Hematopoietic multipotent progenitor cell treated with erythropoietin and hydrocortisone succinate and interleukin-3 and kit ligand, for 15 days (in vitro differentiated cells): ENCODE measurements at places on chromosomes 7 and 10.

- no peak for DNase-seq
These were observed 5.7 kb downstream of the GRID2IP start for GRCh38 chr7:6545398-6546126.

DNA sequence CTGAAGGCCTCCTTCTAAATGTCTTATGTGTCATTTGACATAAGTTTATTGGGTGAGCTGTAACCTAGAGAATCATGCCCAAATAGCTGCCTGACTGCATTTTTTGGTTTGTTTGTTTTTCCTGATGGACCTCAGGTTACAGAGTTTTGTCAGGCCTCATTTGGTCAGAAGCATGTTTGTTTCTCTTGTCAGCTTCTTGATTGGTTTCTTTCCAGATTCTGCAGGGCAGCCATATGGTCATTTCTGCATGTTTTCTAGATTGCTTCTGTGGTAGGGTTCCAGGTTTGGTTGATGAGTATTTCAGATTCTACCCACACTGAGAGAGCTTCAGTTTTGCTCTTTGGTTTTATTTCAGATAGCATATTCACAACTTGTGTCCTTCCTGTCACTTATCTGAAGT lies 28.0 kb downstream of the GLCCI1 start:
- no peak for DNase-seq

- no peak for DNase-seq
These were observed 55.0 kb downstream of the C1GALT1 start for GRCh38 chr7:7237201-7237977.

- DNase-seq: no peak
These were observed 143.1 kb downstream of the PDE1C start for GRCh38 chr7:31926991-31927584.

DNA sequence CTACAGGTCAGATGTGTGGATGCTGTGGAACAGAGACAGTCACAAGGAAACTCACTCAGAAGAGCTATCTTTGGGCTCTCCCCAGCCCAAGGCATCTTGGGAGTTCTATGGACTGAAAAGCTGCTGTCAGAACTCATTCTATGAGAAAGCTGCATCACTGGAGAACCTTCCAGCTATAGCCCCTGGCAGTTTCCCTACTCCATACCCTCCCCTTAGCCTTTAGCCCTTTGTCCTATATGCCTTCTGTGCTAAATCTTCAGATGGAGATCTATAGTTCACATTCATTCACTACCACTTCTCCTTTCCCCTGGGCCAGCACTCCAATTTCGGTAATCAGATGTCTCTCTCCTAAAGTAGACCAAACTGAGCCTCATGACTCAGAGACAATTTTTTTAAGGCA lies 6.9 kb downstream of the WNT8B start:
- no peak for DNase-seq

DNA sequence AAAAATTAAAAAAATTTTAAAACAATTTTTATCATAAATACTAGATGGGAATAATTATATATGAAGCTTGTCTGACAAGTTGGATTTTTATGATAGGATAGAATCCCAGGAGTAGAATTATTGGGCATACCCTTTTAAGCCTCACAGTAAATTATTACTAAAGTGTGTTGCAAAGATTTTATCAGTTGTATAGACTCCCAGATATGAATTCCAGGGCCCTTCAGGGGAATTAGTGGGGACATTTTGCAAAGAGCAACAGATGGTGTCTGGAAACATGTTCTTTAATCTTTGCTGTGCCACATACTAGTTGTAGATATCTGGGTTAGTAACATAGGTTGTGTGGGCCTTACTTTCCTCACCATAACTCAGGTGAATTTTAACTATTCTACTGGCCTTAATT lies 28.7 kb downstream of the ZEB1 start:
- no peak for DNase-seq

DNA sequence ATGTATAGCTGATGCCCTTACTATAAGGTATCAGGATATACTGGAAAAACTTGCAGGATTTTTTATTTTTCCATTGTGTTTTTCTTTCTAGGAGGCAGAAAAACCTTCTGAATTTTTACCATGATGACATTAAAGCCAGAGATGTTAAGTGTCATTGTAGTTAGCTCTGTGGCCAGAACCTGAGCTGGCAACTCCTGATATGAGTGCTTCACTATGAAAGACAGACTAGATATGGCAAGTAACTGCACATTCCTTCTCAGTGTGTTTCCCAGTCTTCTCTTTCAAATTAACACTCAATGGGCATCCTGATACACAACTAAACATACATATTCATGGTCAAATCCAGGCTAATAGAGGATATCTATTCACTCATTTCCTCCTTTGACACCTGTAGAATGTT lies 166.2 kb downstream of the CTTNBP2 start:
- DNase-seq: no peak

GRCh38 chr10:35434533-35434932 lies 98.2 kb downstream of the CCNY start:
- no peak for DNase-seq

- DNase-seq: peak; percentile 25
These were observed 68.1 kb upstream of the GSDME start for GRCh38 chr7:24825381-24825794.

GRCh38 chr7:132169730-132170129 lies 406.5 kb downstream of the PLXNA4 start:
- no peak for DNase-seq

GRCh38 chr10:17128261-17128660 lies 1.4 kb downstream of the CUBN start:
- no peak for DNase-seq

GRCh38 chr10:80205477-80206276 lies at the start of gene ANXA11:
TSS of gene ANXA11 (minus strand) at chr10:80205537. CDS start at chr10:80172861, 32,676 bp downstream.
- DNase-seq: peak; percentile 74

- no peak for DNase-seq
These were observed 145.0 kb upstream of the CALCR start for GRCh38 chr7:93719546-93719945.

DNA sequence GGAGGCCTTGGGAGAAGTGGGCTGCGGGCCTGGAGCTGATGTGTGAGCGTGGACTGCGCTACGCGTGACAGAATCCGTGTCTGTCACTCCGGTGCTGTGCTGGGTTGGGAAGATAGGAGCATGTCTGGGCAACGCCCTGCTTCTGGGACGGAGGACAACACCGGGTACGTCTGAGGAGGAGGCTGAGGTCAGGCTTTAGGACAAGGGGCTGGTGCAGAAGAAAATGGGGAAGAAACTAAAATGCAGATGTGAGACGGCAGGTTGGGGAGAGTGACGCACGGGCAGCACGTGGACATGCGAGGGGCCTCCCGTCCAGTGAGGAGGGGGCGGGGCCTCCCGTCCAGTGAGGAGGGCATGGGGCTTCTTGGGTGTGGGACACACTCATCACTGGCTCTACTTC lies 207.4 kb downstream of the DNAJB6 start:
- no peak for DNase-seq

DNA sequence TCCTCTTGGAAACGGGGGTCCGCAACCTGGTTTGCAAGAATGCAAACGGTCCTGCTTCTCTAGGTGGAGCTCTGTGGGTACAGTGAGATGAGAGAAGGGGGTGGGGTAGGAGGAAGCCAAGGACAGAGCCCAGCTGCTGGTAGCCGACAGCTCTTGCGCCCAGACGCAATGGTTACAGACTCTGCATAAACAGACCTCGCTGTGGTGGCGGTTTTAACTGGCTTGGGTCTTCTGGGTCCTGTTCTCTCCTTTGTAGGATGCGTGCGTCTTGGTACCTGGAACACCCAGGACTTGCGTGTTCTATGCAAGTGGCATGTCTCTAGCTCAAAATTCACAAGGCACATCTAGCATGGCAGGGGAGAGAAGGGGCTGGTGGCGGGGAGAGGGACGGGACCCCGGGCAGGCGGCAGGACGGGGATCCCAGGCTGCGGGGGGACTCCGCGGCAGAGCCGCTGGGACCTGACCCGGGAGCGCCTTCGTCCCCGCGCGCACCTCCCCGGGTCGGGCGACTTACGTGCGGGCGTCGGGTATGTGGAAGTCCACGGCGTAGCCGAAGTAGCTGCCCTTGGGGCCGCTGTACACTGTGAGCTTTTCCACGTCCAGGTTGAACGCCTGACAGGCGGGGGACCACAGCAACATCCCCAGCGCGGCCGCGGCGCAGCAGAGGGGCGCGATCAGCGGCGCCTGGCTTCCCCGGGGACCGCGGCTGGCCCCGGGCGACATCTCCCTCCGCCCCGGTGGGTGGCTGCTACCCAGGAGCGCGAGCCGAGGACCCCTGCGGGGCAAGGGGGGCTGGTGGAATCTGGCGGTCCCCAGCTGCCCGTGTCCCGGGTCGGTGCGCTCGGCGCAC lies 448 bp downstream of the ITGA8 start:
- DNase-seq: no peak

DNA sequence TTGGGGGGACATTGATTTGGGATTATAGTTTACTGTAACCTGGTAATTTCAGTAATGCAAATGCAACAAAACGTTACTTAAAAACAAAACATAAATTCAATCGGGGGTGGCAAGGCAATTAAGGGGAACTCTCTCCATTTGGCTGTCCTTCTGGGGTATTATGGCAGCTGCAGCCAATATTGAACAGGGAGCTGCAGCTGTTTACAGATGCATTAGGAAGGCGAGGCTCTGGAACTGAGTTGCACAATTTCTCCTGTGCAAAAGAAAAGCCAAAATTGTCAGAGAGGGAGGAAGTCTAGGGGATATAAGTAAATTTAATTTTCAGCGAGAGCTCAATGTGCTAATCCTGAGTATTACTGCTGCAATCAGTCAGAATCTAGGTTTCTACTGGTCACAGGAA lies 36.1 kb downstream of the NEUROD6 start:
- no peak for DNase-seq

DNA sequence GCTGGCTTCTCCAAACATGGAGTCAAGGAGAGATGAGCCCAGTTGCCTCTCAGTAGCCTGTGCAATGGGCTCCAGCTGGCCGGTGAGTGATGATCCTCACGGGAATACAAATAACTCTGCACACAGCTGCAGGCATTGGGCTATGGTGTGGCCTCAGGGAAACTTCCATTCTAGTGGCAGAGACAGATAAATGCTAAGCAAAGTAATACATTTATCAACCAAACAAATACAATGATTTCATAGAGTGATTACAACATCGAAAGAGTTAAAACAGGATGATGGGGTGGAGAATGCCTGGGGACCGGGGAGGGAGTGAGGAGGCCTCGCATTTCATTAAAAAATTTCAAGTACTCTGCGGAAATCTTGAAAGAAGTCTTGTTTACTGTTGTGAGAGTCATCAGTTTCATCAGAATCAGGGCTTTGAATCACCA lies 15.0 kb upstream of the AKR1B1 start:
- DNase-seq: no peak

DNA sequence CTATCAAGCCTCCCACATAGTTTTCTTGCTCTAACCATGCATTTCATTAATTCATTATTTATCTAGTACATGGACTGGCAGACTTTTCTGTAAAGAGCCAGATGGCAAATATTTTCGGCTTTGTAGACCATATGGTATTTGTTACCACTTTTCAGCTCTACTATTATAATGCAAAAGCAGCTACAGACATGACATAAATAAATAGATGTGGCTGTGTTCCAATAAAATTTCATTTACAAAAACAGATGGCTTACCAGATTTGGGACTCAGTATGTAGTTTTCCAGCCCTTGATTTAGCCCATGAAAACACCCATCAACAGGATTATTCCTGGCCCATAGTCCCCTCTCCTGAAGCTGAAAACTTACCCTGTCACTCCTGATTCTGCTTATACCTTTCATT lies 32.1 kb downstream of the PLCE1 start:
- no peak for DNase-seq

- no peak for DNase-seq
These were observed 76.9 kb upstream of the KMT2C start for GRCh38 chr7:152512706-152513105.

- no peak for DNase-seq
These were observed 103.8 kb downstream of the PDGFA start for GRCh38 chr7:415646-416525.

- DNase-seq: no peak
These were observed 30.4 kb upstream of the PPIF start for GRCh38 chr10:79316671-79317431.

DNA sequence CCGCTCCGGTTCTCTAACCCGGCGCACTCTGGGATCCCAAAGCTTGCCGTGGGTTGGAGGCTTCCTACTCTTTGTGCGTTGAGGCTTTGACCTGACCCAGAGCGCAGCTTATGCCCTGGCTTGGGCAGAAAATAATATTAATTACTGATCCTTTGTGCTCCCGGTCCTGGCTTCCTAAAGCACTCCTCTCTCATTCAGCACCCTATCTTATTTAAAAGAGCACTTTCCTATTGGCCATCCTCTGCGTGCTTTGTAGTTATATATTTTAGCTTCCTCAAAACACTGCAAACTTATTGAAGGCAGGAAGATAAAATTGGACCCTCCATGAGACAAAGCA lies 466.0 kb downstream of the XPNPEP1 start:
- no peak for DNase-seq

DNA sequence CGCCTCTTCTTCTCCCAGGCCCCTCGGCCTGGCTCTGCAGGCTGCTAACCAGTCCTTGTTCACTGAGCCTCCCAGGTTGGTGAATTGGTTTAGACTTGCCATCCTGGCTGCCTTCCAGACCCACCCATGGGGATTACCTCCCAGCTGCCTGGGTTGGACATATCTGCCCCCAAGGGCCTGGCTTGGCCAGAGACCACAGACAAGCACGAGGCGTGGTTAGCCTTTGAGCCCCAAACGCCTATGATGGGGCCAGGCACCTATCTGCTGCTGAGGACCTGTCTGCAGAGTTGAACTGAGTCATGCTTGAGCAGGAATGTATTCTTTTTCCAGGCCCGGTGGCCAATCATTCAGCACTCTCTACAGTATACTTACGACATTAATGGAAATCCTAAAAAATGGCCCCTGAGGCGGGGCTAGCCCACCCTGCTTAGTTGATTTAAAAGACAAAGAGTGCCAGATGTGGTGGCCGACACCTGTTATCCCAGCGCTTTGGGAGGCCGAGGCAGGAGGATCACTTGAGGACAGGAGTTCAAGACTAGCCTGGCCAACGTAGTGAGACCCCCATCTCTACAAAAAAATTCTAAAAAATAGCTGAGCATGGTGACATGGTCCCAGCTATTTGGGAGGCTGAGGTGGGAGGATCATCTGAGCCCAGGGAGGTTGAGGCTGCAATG lies 361.5 kb downstream of the FRMD4A start:
- no peak for DNase-seq

GRCh38 chr10:86391236-86391840 lies 24.7 kb upstream of the GRID1 start:
- no peak for DNase-seq

DNA sequence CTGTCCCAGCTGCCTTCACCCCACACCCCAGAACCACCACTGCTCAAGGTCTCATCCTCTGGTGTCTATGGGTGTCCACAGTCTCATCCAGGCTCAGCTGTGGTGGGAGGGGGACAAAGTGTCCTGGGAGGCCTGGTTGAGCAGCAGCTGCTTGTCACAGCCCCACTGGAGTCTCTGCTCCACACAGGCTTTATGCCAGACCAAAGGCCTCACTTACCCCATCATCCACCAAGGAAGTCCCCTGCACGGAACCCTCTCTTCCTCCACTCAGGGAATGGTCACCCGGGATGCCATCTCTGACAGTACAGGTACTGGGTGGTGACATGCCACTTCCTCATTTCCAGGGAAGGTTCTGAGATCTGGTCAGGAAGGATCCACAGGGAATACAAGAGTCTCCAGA lies 925.4 kb upstream of the ZNF722 start:
- no peak for DNase-seq

GRCh38 chr7:144659211-144659610 lies 176.6 kb downstream of the TPK1 start:
- DNase-seq: no peak

- DNase-seq: no peak
These were observed 89.4 kb downstream of the TBXAS1 start for GRCh38 chr7:139918480-139918879.

- DNase-seq: peak; percentile 35
These were observed 3.8 kb upstream of the DDX50 start for GRCh38 chr10:68897336-68897741.

- no peak for DNase-seq
These were observed 66.4 kb upstream of the INSIG1 start for GRCh38 chr7:155231241-155231800.
